Trophoblast cell (in vitro differentiated cells and primary cell): ENCODE measurements at places on chromosomes 4 and X.

GRCh38 chrX:16457239-16457638 lies 192.7 kb upstream of the S100G start:
- H3K27me3 ChIP-seq, result no peaks in the 10 kb centered on the region
- no peak overlapping the region for H3K4me3 ChIP-seq
- H3K36me3 ChIP-seq, result no peaks in the 10 kb centered on the region
- DNase-seq, result no peak
- no peaks in the 10 kb centered on the region for H3K4me1 ChIP-seq

- H3K36me3 ChIP-seq, result no peaks in the 10 kb centered on the region
- no peaks in the 10 kb centered on the region for H3K4me1 ChIP-seq
- no peak overlapping the region for H3K27ac ChIP-seq
- no peaks in the 10 kb centered on the region for H3K27me3 ChIP-seq
- no peak overlapping the region for H3K4me3 ChIP-seq
These were observed 37.4 kb upstream of the NLGN4X start for GRCh38 chrX:6266041-6266440.

DNA sequence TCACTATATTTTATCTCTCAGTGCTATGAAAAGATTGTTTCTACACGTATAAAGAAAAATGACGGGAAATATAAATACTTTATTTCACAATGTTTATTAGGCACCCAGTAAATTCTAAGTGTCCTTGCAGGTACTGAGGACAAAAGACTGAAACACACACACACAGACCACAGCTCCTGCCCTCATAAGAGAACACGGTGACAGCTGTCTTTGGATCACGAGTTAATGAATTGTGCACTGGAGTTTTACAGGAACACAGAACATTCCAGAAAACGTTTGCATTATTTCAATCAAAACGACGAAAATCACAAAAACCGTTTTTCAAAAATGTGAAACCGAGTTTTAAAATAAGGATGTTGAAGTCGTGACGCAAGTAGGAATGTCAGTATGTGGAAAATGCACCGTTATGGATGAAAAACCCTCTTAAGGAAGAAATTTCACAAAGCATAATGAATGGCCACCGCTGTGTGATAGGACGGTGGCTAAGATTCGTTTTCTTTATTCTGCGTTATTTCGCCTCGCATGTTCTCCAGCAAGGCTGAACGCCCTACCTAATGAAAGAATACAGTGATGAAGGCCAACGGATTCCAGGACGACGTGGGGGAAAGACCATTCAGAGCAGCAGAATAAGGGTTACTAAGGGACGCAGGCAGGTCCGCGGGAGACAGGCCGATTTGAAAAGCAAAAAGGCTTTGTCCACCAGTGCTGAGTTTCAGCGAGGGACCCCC lies 24.2 kb downstream of the FAM156A start:
- H3K4me1 ChIP-seq, result no peaks in the 10 kb centered on the region
- H3K4me3 ChIP-seq, result peak overlapping the region; percentile 60
- DNase-seq, result peak; percentile 57
- H3K27me3 ChIP-seq, result no peaks in the 10 kb centered on the region
- H3K36me3 ChIP-seq, result no peaks in the 10 kb centered on the region

GRCh38 chr4:25847329-25847728 lies 15.5 kb downstream of the SEL1L3 start:
- DNase-seq, result peak; percentile 88
- no peak overlapping the region for H3K27ac ChIP-seq
- no peak overlapping the region for H3K4me3 ChIP-seq
- H3K4me1 ChIP-seq, result no peaks in the 10 kb centered on the region
- no peaks in the 10 kb centered on the region for H3K36me3 ChIP-seq
- H3K27me3 ChIP-seq, result no peaks in the 10 kb centered on the region

GRCh38 chrX:136143711-136144110 lies 3.6 kb upstream of the FHL1 start:
- no peak overlapping the region for H3K4me3 ChIP-seq
- no peak overlapping the region for H3K27ac ChIP-seq
- no peaks in the 10 kb centered on the region for H3K36me3 ChIP-seq
- no peaks in the 10 kb centered on the region for H3K4me1 ChIP-seq

- DNase-seq, result no peak
- H3K27ac ChIP-seq, result no peak overlapping the region
- H3K4me1 ChIP-seq, result peaks cover 4% of the 10 kb centered on the region
- H3K27me3 ChIP-seq, result no peaks in the 10 kb centered on the region
- no peak overlapping the region for H3K4me3 ChIP-seq
- no peaks in the 10 kb centered on the region for H3K36me3 ChIP-seq
These were observed 38.6 kb downstream of the PTCHD1 start for GRCh38 chrX:23373129-23373804.
